ENCODE measurements at places on chromosomes 3 and 15.

- DNase-seq, result no peak
These were observed 20.2 kb downstream of the AMOTL2 start for GRCh38 chr3:134353831-134354611.

DNA sequence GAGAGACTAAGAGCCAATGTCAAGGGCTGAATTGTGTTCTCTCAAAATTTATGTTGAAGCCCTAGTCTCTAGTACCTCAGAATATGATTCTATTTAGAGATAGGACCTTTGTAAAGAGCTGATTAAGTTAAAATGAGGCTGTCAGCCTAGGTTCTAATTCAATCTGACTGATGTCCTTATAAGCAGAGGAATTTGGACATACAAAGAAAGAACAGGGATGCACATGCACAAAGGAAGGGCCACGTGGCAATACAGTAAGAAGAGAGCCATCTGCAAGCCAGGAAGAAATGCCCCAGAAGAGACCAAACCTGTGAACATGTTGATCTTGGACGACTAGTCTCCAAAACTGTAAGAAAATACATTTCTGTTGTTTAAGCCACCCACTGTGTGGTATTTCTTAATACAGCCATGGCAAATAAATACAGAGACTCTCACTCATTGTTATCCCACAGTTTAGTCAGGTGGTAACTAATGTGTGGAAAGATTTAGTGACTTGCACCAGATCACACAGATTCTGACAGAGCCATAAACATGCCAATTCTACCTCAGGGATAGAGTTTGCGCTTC, 652.2 kb downstream of the NAALADL2 start:
- DNase-seq, result no peak

DNA sequence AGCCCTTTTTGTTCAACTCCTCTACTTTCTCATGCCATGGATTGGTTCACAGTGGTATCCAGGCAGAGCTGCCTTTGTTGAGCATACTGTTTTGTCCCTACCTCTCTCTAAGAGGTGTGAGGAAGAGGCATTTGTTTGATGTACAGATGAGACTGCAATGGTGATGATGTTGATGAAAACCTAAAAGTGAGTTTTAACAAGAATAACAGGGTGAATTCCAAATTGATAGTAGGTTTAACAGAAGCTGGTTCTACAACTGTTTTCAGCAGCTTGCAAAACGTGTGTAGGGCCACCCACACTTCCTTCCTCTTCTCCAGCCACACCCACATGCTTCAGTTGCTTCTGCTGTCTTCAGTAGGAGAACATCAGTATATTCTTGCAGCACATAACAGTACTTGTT, 10.2 kb downstream of the SNRK start:
- no peak for DNase-seq

- DNase-seq, result no peak
These were observed 21.1 kb upstream of the BCL2L10 start for GRCh38 chr15:52133510-52134220.

- DNase-seq, result no peak
These were observed 575 bp upstream of the PCYT1A start for GRCh38 chr3:196288141-196288460.

GRCh38 chr3:70890020-70890394, 577.6 kb upstream of the MDFIC2 start:
- no peak for DNase-seq

Data from NT2/D1 (cell line).